ENCODE measurements at places on chromosomes 7 and 10.

DNA sequence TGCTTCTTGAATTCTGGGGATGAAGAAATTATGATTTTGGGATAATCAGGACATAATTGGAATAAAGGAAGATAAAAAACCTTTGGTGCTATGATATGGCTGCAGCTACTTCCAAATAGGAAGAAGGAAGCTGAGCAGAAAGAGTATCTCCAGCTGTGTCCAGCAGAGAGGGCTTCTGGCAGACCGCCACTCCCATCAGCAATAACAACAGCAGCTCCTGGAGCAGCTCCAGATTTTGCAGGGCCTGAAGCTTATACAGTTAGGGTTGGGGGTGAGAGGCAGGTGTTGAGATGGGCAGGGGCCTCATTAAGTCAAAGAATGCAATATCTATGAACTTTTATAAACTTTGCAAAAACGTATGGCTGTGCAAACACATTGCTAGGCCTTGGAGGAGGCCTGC lies 62.3 kb downstream of the C10orf120 start:
- peak; percentile 47 for DNase-seq

DNA sequence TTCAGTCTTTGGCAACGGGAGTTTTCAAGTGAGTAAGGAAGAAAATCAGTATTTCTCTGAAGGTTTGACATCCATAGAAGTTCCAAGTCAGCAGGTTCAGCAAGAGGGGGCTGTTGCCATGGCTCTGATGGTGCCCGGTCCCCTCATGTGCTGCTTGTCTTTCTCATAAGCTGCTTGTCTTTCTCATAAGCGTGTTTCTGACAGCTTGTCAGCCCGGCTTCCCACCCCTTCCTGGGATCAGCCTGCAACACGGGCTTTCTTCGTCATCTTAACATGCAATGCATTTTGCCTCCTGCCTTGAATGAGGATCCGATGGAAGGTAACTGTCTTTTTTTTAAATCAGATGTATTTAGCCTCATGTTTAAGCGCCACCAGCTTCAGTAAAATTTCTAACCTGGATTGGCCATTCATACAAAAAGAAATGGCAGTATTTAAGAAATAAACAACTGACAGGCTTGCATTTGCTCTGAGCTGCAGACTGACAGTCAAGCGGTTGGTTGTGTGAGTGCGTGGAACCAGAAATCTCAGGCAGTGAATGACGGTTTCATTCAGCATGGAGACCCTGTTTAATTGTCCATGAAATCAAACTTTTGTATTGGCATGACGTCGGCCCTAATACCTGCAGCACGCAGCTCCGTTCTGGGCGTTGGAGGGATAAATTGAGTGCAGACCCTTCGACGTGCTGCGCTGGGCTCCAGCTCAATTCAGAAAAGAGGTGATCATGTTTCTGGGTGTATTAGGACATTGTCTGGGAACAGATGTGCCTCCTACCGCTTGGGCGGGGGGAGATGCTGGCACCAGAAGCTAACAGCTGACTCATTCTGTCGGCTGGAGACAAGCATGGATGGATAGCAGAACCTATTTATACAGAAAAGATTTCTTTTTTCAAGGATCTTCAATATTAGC lies 454.7 kb upstream of the FOXK1 start:
- no peak for DNase-seq

GRCh38 chr10:1658658-1659057 lies 78.7 kb downstream of the ADARB2 start:
- DNase-seq, result no peak

DNA sequence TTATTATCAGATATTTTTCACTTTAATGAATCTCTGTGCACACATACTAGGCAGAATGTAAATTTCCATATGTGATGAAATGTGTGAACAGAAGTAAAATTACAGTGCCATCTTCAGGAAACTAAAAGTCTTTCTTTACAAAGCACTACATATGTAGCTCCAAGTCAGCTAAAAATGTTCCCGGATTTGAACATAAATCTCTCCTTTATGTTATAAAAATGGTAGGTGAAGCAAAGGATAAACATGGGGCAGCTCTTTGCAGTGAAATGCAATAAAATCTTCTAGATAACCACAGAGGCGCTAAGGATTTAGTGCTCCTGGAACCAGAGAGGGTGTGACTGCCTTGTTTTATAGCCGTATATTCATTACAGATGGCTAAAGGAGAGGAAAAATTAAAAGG lies 104.9 kb upstream of the C7orf33 start:
- DNase-seq, result no peak

- DNase-seq, result no peak
These were observed 587 bp upstream of the CELF2 start for GRCh38 chr10:11017000-11017569.

GRCh38 chr7:158683541-158683940 lies 21.1 kb downstream of the NCAPG2 start:
- DNase-seq, result no peak

DNA sequence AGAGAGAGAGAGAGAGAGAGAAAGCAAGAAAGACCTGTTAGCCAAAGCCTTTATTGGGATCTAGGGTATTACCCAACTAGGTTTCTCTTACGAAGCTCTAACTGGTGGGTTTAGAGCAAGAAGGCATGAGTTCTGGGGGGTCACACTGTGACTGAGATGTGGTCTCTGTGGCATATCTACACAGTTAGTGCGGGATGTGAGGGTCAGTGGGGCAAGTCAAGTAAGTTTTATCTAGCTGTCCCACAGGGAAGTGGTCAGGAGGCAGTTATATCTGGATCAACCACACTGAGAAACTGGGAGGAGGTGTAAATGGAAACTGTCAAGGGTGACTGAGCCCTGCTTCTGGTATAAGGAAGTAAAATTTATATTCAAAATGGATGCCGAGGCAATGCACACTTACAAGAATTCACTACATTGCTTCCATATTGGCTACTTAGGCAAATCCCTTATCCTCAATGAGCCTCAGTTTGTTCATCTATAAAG lies 331.6 kb upstream of the HPS1 start:
- DNase-seq, result no peak

Measured in NCI-H1105 treated with DMSO at 0.1 percent for 48 hours (cell line).